ENCODE measurements at places on chromosomes 11 and 22. TPM values are rescaled to one million over a fixed set of nuclear protein-coding genes. Genes with fewer than 3 reads are reported as not detected.

DNA sequence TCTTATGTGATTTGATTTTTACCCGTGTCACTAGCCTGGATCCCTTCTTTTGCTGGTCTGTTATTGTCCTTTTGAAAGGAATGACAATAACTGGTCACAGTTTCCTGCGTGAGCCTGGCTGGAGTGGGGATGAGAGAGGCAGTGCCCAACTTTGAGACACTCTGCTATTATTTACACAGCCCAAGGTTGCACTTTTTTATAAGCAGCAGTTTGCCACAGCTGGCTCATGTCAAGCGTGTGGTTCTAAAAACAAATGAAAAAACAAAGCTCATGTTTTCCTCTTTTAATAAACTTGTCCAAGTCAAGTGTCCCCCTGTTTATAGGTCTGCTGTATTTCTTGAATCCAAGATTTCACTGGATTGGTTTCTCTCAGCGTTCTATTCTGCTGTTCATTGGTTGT, 201.3 kb downstream of the GRIK4 start:
- ATAC-seq: no peak

- ATAC-seq: no peak
Measured at GRCh38 chr11:47538741-47539565, 14.0 kb downstream of the CELF1 start.

GRCh38 chr11:129946965-129947364, 51.6 kb upstream of the NFRKB start:
- no peak for ATAC-seq

GRCh38 chr22:37234736-37235711, 9.0 kb downstream of the RAC2 start:
- ATAC-seq: no peak

DNA sequence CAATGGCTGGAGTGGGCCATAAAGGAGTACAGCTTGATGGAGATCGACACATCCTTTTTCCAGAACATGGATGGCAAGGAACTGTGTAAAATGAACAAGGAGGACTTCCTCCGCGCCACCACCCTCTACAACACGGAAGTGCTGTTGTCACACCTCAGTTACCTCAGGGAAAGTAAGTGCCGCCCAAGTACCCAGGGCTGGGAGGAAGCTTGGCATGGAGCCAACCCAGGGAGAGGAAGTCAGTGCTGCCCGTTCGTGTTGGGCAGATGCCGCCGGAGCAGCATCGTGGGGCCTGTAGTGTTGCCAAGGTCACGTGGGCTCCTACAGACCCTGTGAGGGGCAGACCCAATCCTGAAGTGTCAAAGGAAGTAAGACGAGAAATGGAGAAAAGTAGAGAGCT, 78.9 kb downstream of the FLI1 start:
- no peak for ATAC-seq

DNA sequence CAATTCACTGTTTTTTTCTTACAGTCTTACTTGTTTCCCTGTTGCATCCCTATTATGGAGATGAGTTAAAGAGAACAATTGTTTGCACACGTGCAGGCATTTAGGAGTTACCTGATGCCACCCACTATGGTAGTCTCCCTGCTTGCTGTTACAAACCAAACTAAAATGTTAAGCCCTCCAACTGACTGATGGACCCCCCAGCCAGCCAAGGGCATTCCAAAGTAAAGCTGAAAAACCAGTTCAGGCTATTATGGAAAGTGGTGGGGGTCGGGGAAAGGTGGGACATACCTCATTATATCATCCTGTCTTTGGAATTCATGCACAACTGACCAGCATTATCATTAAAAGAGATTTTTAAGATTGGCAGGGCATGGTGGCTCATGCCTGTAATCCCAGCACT, 47.0 kb upstream of the GNAZ start:
- no peak for ATAC-seq

- no peak for ATAC-seq
Measured at GRCh38 chr11:104583857-104584256, 314.4 kb downstream of the CASP12 start.

Gene CHRM4
- total RNA-seq: 1.4 TPM

DNA sequence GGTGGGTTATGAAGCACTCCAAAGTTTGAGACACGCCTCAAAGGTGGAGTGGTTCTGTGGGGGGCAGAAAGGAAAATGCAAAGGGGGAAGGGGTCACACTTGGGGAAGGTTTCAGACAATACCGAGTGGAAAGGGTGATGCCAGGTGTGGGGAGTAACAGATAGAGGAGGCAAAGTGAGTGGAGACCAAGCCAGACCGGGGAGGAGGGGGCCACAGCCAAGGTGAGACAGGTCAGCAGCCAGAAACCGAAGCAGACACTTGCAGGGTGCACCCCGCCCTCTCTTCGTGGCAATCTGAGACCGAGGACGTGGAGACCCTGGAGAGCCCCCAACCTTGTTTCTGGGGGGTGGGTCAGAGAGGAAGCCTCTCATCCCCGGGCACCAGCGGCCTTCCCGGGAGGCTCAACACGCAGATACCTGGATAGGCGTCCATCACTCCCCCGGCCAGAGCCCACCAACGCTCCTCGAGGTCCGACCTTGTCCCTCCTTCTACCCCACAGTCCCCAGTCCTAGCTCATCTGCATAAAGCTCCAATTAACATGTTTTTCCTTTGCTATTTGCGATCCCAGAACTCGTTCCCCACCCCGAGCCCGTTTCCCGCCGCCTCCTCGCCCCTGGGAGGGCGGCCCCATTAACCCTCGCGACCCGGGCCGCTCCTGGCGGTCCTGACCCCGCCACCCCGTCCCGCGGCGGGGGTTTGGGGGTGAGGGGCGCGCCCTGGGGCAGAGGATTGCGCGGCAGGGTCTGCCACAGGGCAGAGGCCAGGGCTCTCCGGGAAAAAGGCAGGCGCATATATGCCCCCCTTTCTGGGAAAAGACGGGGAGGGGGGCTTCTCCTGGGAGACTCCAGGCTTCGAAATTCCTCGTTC, 21.8 kb downstream of the RTN4RL2 start:
- ATAC-seq: no peak

DNA sequence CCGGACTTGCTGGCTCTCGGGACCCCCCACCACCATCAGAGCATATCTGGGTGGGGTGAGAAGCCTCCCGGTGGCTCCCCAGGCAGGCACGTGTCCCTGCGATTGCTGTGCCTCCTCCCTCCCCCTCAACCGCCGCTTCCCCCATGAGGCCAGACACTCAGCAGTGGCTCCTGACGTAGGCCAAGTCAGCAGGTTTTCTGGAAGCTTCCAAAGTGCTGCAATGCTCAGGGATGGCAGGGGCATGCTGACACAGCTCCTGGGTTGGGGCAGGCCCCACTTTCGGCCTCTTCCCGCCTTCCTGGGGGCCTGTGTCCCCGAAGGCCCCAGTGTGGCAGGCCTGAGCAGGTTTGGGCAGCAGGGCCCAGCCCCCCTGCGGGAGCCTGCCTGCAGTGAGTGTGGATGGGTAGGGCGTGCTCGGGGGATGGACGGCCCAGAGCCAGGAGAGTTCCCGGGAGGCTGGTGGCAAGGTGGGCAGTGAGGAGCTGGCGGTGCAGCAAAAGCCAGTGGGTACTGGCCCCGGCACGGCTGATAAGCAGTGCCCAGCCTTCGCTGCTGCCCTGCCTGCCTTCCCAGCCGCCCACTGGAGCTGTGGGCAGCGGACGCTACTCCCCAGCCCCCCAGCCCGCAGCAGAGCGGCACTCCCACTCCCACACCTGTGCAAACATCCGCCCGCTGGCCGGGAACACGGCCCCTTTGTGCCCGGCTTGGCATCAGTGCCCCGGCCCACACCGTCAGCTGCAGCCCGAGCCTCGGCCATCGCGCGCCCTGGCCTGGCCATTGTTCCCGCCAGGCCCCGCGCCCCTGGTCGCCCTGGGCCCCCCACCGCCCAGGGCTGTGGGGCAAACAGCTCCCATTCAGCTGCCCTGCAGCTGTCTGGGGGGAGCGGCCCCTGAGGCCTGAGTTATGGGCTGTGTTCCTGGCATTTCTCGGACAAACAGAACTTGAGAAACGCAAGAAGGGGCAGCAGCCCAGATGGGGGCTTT, 125.0 kb downstream of the KCNQ1OT1 start:
- ATAC-seq: no peak

GRCh38 chr11:38014405-38014804, 1416.4 kb upstream of the RAG2 start:
- ATAC-seq: no peak

- no peak for ATAC-seq
Measured at GRCh38 chr11:46402957-46403902, 11.7 kb upstream of the CHRM4 start.

DNA sequence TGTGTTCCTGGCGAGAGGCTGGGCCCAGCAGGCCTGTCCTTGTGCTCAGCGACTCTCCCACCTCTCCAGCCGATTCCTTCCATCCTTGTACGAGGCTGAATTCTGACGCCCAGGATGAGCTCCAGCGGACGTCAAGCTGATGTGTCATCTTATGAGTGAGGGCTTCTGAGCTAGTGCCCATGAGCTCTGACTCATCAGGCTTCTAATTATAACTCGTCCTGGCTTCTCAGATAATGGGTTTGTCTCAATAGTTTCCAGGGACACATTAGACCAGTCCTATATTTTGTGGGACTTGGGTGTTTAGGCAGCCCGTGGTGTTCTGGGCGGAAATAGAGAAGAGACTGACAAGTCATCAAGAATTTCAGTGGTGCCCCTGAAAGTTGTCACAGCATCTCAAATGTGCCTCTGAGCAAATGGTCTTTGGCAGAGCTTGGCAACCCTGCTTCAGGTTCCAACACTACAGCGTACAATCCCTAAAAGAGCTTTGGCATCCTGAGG, 108.2 kb upstream of the CD44 start:
- ATAC-seq: peak; percentile 100

Gene C22orf15
- 0.77 TPM for total RNA-seq

- ATAC-seq: peak; percentile 45
Measured at GRCh38 chr22:38700270-38700788, 414 bp downstream of the JOSD1 start.

Gene GLB1L2
- 4.0 TPM for total RNA-seq

DNA sequence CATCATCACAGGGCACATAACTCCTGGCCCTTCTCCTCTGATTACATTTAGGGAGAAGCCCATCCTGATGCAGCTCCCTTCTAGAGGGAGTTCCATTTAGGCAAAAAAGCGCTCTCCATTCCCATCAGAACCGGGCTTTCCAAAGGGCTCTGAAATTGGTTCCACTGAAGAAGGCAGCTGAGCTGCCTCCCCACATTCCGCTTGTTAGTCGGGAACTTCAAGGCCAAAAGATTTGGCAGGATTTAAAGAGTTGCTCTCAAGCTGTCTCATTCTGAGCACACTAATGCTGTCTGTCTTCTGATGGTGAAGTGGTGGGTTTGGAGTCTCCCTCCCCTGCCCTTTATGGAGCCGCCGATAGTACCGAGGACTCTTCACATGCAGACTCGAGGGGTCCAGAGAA, 26.6 kb upstream of the CABP7 start:
- no peak for ATAC-seq

- no peak for ATAC-seq
Measured at GRCh38 chr11:108994887-108995286, 330.0 kb downstream of the DDX10 start.

GRCh38 chr22:25360411-25360810, 141.0 kb downstream of the CRYBB2 start:
- ATAC-seq: no peak

DNA sequence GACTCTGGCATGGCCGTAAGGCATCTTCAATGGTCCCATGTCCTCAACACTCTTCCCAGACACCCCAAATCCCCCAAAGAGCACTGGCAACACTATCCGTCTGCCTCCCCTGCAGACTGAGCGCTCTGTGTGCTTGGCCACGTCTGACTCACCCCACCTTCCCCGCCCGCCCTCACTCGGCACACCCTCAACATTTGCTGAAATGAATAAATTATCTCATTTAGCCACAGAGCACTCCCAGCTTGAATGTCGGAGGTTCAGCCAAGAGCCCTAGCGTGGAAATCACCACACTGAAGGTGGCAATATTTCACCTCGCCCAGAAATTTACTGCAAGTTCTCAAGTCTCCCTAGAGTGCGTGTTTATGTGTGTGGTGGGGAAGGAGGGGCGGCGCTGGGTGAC, 46.6 kb upstream of the TCF20 start:
- ATAC-seq: peak; percentile 96

- ATAC-seq: peak; percentile 99
Measured at GRCh38 chr11:78946945-78947902, 372.6 kb upstream of the NARS2 start.

GRCh38 chr11:40037005-40037404, 1422.4 kb downstream of the LRRC4C start:
- no peak for ATAC-seq
